Upper lobe of right lung (tissue), 1 donor: ENCODE measurements at places on chromosomes 5 and 9. TPM values are rescaled to one million over a fixed set of nuclear protein-coding genes. Genes with fewer than 3 reads are reported as not detected.
A peak's percentile ranks its signal among the peaks of the same experiment; 100 is the strongest.

DNA sequence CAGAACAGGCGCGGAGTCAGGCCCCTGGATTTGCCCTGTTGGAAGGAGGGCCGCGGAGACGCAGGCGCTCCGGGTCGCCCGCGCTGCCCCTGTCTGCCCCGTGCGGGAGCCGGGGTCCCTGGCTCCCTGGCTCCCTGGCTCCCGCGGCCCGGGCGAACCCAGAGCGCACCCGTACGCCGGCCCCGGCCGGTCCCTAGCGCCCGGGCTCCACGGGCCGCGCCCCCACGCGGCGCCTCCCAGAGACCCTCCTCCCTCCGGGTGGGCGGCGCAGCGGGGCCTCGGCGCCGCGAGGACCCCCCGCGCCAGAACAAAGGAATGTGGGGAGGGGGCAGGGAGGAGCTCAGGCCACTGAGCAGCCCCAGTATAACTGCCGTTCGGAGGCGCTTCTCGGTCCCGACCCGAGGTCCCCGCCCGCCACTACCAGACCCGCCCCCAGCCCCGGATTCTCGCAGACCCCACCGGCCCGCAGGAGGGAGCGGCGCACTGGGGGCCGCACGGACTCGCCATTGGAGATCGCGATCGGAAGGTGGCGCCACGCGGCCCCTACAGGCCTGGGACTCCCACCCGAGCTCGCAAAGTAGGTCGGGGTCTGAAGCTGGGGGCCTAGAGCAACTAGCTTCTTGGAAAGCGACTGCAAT lies 2.4 kb downstream of the NFIL3 start:
- peak; percentile 72 for DNase-seq

DNA sequence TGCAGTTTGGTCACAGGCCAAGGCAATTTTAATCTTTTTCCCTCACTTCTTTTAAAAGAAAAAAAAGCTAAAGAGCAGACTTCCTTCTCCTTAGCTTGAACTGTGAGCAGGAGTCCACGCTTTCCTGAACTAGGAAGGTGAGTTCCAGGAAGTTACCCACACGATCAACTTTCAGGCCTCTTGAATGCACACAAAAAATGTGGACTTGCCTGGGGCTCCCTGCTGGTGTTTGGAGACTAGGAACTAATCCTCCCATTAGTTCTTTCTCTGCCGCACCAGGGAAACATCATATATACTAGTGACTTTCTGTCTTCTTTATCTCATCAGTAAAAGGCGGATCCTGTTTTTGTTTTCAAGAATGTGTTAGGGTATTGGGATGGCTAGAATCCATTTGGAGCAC lies 240.0 kb downstream of the GOLPH3 start:
- no peak for DNase-seq

DNA sequence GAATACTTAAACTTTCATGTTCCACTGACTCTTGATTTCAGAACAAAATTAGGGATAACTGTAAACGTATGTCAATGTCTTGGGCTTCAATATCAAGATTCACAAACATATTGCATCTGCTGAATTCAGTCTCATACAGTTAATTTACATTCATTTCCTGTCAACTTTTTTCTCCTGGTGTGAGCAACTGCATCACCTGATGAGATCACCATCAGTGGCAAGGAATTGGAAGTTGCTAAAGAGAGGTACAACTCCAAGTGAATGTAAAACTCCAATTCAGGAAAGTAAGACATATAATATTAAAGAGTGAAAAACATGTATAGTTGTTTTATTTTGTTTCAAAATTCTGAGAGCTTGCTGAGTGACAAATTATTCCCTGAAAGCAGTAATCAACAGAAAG lies 1336.2 kb upstream of the C9orf72 start:
- no peak for DNase-seq

- DNase-seq, result peak; percentile 70
Measured at GRCh38 chr9:470552-471194, 256.0 kb downstream of the DOCK8 start.

- DNase-seq, result no peak
Measured at GRCh38 chr5:87266914-87267573, 639 bp upstream of the RASA1 start.

DNA sequence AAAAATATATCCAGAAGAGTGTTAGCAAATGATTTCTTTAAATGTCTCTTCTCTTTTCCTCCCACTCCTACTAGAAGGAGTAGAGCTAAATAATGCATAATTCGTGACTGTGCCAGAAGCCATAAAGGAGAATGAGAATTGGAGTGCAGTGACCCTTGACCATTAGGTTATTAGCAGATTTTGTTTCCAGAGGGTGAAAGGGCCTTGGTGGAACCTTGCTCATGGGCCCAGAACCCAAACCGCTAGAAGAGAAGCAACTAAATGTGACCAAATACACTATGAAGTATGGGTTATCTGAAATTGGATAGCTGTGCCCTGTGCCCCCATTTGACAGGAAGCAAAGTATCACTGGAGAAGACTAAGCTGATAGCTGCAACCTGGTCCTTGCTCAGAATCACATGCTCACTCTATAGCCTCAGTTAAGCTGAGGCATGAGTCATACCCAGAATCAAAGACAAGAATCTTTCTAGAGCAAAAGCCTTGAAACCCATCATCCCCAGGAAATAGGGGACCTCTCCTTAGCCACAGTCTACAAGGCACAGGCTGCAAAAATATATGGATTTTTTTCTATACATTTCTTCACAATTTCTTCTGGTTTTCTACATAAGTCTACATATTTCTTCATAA lies 36.3 kb downstream of the CAPSL start:
- DNase-seq, result no peak

GRCh38 chr5:82802954-82803353 lies 274.2 kb downstream of the TMEM167A start:
- no peak for DNase-seq

DNA sequence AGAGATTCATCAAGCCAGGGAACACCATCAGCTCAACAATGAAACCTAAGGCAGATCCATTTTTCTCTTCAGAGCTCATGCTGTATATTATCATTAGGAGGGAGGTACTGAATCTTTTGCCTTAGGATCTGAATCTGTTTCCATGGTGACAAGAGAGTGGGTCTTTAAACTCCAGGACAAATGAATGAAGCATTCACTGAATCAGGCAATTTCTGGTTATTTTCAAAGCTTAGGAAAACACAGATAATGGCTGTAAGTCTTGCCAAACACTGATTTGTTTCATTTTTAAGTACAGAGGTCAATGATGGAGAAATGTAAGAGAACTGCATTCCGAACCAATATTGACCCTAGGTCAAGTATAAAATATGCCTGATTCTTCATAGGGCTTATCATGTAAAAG lies 84.9 kb downstream of the GNA14 start:
- no peak for DNase-seq

GRCh38 chr9:37938121-37938891 lies 34.4 kb upstream of the SLC25A51 start:
- no peak for DNase-seq

- DNase-seq, result no peak
Measured at GRCh38 chr5:51242456-51242855, 140.8 kb upstream of the ISL1 start.

GRCh38 chr5:136814619-136815378 lies 449.5 kb upstream of the TRPC7 start:
- DNase-seq, result no peak

DNA sequence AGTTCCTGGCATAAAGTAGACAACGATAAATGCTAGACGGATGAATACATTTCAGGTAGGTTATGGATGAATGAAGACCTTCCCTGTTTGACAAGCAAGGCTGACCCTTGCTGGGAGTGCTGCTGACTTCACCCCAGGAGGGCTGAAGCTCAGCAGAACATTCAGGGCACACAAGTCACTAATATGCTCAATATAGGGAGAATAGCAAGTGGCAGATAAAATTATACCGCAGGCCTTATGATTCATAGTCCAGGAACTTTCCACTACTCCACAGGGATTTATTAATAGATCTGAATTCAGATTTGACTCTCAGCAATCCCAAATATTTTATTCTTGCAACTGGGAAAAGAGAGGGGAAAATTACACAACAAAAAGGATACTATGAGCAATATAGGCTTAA lies 38.2 kb upstream of the GRAMD2B start:
- DNase-seq, result no peak

DNA sequence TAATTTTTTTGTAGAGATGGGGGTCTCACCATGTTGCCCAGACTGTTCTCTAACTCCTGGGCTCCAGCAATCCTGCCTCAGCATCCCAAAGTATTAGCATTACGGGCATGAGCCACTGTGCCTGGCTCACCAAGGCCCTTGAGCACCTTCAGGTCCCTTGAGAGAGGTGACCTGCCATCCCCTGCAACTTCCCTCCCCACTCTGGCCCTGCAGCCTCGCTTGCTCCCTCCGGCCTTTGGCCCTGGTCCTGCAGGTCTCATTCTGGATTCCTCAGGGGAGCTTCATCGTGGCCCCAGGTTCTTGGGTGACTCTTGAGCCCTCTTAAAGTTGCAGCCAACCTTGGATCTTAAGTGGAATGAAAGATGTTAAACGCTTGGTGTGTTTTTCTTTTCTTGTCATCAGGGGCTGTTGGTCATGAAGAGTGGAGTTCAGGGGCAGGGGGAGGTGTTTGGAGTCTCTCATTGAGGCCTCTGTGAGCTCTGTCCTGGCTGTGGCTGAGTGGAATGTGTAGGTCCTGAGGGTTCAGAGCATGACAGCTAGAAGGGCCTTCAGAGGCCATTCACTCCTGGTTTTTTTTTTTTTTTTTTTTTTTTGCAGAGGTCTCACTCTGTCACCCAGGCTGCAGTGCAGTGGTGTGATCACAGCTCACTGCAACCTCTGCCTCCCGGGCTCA lies 33.0 kb downstream of the PPARGC1B start:
- DNase-seq, result peak; percentile 56

DNA sequence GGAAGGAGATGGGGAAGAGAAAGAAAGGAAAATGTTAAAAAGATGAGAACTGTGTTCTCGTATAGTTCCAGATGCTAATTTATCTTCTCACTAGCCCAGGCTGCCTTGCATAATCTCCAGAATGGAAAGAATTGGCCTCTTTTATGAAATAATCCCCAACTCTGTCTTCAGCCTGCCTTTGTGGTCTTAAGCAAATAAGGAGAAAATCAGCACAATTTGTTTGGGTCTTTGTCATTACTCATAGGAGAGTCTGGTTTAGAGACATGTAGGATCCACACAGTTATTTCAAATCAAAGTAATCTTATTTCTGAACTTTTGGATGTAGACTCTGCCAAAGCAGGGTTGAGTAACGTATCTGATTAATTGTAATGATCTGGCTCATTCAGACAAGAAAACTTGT lies 50.7 kb upstream of the CAMK4 start:
- no peak for DNase-seq

DNA sequence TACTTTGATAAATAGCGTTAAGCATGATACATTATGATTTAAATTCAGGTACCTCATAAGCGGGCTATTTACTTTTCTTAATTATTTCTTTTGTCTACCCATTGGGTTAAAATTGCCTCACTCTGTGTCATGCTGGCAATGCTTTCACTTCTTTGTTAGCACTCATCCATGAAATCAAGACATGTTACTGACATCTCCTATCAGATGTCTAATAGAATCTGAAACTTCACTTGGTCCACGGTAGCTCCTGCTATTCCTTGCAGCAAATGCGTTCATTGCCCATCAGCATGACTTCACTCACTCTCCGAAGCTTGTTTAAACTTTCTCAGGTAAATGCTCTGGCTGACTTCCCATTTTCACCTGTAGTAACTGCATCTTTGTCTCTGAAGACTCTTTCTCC lies 193.5 kb upstream of the EDIL3 start:
- DNase-seq, result no peak

GRCh38 chr9:120099065-120099464 lies 480.9 kb downstream of the CDK5RAP2 start:
- no peak for DNase-seq

DNA sequence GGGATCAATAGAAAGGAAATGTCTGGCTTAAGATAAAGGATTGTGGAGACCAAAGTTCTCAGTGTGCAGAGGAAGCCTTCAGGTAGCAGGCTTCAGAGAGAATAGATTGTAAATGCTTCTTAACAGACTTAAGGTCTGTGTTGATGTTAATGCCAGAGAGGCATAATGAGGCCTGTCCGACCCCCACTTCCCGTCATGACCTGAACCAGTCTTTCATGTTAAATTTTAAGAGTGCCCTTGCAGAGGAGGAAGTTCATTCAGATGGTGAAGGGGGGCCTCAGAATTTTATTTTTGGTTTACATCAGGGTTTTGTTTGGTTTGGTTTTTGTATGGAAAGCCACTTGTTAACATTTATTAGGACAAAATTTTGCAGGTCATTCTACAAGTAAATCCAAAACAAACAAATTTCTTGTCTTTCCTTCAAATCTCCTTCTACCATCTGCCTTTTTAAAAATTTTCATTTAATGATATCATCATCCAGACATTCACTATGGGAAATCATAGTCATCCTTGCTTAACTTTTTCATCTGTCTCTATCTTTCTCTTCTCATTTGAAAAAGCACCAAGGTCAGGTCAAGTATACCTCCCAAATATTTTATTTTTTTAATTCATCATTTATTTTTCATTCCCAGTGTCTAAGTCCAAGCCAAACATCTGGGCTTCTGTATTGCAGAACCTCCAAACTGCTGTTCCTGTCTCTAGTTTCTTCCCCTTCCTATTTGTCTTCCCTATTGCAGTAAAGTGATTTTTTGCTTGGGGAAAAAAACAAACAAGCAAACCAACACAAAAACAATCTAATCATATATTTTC lies 6.9 kb upstream of the ABCA1 start:
- no peak for DNase-seq

DNA sequence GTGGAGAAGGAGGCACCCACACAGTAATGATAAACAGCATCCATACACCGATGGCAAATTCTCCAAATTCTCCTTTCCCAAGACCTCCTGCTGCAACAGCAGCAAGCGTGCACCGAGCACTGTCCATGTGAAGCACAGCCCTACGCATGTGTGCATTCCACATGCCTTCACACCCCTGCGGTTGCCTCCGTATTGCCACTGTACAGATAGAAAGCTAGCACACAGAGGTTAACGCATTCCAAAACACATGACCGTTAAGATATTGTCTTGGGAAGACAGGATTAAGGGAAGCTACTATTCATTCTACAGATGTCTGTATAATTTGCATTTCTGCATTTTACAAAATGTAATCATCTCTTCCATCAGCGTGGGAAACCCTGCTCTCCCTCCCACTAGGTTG lies 6.6 kb downstream of the FLT4 start:
- peak; percentile 48 for DNase-seq

DNA sequence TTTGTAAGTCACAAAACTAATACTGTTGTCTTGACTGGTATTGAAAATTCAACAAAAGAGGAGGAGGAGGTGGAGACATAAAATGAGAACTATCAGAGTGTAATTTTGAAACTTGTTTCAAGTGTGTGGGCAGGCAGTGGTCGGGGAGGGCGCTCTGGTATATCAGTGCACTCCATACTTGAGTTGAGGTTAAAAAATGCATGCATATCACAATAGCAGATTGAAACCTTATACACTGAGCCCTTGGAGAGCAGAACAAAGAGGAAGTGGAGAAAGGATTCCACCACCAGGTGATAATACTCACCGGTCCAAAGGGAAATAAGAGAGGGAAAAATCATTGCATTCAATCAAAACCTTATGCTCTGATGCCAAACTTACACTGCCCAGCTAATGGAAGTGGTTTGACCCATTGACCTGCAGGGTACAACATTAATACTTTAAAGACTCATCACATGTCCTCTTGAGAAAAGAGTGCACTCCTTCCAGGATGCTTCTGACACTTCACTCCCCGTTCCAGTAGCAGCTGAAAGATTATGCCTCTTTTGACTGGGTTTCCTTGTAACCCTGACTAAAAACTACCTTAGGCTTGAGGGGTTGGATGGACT lies 79.5 kb upstream of the FAM169A start:
- DNase-seq, result no peak

RNF14 gene
- 51.6 TPM for total RNA-seq

LCN15 gene
- not detected for total RNA-seq

AGXT2 gene
- total RNA-seq, result not detected
